ENCODE measurements at places on chromosomes 2 and 18.
A peak's percentile ranks its signal among the peaks of the same experiment; 100 is the strongest.

DNA sequence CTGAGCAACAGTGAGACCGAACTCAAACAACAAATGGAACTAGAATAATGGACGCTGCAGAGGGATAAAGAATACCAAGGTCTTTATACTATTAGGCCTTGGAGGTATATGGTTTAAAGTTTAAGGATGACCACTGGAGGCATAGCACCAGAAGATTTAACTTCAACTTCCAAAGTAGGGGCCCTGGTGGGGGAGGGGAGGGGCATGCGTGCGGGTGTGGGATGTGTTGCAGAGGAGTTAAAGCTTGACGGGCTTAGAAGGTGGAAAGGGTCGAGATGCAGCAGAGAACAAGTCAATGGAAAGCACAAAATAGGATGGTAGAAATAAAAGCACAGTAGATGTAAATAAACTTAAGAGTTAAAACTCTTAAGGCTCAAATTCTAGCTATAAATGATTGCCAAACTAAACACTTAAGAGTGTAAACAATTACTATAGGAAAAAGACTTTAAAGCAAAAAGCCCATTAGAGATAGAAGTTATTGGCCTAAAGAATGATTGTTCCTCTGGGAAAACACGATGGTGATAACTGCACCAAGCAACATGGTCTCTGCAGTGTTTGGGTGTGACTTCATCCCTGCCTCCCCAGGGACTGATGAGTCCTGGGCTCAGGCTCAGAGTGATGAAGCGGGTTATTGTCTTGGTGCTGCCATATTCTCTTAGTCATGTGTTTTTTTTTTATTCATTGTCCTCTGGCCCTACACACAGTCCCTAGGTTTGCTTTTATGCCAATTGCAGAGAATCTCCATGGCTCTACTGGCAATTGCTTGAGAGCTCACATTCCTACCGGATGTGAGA is 13.0 kb downstream of the RRM2 start:
- H3K27ac ChIP-seq = peak overlapping the region; percentile 12
- H3K4me3 ChIP-seq = no peak overlapping the region
- H3K4me1 ChIP-seq = peaks cover 14% of the 10 kb centered on the region
- no peak for DNase-seq
- H3K36me3 ChIP-seq = peaks cover 46% of the 10 kb centered on the region

DNA sequence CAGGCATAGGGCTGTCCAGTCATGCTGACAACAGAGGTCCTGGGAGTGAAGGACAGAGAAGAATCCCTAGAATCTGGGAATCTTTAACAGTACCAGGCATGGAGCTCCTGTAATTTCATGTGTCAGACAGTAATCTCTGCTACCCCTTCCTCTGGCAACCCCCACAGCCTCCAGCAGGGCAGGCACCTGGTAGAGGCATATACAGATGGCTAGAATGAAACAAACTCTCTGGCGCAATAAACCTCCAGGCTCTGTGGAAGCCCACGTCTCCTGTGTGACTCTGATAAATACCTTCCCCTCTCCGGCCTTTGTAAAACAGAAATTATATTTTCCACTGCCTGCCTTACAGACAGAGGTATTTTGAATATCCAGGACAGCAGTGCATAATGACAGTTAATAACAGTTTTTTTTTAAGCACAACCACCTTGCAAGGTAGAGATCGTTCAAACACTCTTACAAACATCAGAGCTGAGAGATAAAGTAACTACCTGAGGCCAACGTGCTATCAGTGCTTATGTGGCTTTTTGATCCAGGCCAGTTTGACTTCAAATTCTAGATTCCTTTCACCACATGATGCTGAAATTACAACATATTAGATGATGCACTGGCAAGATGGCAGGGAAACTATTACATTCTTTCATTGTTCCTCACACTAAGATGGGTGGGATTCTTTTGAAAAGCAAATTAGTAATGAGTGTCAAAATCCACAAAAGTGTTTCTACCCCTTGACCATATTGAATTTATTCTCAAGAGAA is 47.7 kb upstream of the TMEM247 start:
- no peak overlapping the region for H3K4me3 ChIP-seq
- no peaks in the 10 kb centered on the region for H3K27me3 ChIP-seq
- DNase-seq = no peak

GRCh38 chr2:46935071-46935470 is 19.5 kb upstream of the MCFD2 start:
- H3K27ac ChIP-seq = no peak overlapping the region
- peaks cover 13% of the 10 kb centered on the region for H3K36me3 ChIP-seq
- no peaks in the 10 kb centered on the region for H3K27me3 ChIP-seq
- H3K4me1 ChIP-seq = peaks cover 10% of the 10 kb centered on the region
- DNase-seq = no peak

DNA sequence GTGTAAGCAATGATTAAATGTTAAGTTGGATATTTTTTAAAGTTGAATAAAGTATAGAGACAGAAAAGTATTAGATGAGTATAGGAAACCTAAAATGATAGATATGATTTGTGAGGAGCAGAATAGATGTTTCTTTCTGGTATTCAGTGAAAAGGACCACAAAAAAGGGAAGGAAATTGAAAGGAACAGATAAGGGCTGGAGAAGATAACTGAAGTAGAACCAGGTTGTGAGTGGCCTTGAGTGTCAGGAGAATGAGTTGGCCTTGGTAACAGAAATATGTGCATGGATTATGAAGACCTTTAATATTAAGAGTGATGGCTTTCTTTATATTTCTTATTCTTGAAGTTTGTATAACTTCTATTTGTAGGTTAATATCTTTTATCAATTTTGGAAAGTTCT is 543.5 kb downstream of the METTL4 start:
- no peak for DNase-seq
- no peaks in the 10 kb centered on the region for H3K27me3 ChIP-seq
- H3K27ac ChIP-seq = no peak overlapping the region
- H3K4me1 ChIP-seq = peaks cover 1% of the 10 kb centered on the region

- H3K27ac ChIP-seq = no peak overlapping the region
- H3K4me3 ChIP-seq = no peak overlapping the region
- H3K27me3 ChIP-seq = no peaks in the 10 kb centered on the region
- no peak for DNase-seq
- H3K4me1 ChIP-seq = no peaks in the 10 kb centered on the region
Observed at GRCh38 chr2:236614551-236614950, 44.9 kb downstream of the ACKR3 start.

GRCh38 chr2:148643421-148643820 is 1.1 kb upstream of the EPC2 start:
- peak overlapping the region; percentile 95 for H3K4me3 ChIP-seq
- peaks cover 22% of the 10 kb centered on the region for H3K4me1 ChIP-seq
- H3K36me3 ChIP-seq = peaks cover 7% of the 10 kb centered on the region
- peak overlapping the region; percentile 96 for H3K27ac ChIP-seq
- no peak for DNase-seq
- peaks cover 6% of the 10 kb centered on the region for H3K27me3 ChIP-seq

- H3K27ac ChIP-seq = no peak overlapping the region
- H3K27me3 ChIP-seq = no peaks in the 10 kb centered on the region
- peaks cover 46% of the 10 kb centered on the region for H3K4me1 ChIP-seq
- no peak for DNase-seq
Observed at GRCh38 chr2:97907369-97908100, 88.2 kb downstream of the TMEM131 start.

DNA sequence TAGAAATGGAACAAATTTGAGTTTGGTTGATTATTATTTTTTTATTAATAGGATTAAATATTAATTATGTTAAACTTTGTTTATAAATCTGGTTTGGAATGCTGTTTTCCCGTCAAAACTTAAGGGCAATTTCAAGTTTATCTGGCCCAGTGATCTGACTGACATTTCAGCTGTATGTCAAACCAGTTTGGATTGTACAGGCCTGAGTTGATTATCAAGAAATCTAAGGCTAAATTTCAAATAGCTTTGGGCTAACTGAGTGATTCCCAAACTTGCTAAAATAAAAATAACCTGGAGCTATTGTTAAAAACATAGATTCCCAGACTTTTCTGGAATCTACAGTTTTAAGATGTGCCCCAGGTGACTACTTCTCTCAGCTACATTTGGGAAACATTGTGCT is 65.9 kb upstream of the SPOPL start:
- H3K36me3 ChIP-seq = no peaks in the 10 kb centered on the region
- no peak overlapping the region for H3K27ac ChIP-seq
- DNase-seq = no peak
- H3K27me3 ChIP-seq = no peaks in the 10 kb centered on the region

GRCh38 chr2:709138-709765 is 32.0 kb upstream of the TMEM18 start:
- H3K27me3 ChIP-seq = peaks cover 33% of the 10 kb centered on the region
- no peaks in the 10 kb centered on the region for H3K4me1 ChIP-seq
- no peak overlapping the region for H3K27ac ChIP-seq
- H3K36me3 ChIP-seq = no peaks in the 10 kb centered on the region
- H3K4me3 ChIP-seq = no peak overlapping the region

DNA sequence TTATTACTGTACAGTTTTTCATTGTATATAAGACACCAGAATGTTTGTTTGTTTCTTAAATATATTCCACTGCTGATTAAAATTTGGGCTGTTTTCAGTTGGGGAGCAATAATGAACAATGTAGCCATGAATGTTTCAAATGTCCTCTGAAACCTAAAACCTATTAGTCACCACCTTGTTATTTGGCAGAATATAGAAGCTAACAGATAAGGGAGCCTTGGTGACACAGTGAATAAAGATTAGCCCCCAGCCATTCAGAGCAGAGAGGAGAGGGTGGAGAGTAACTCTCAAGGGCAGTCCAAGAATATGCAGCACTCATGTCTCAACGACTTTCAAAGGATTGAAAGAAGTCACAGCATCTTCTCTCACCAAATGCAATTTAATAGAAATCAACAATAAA is 43.1 kb upstream of the ATP8B1 start:
- DNase-seq = no peak
- H3K27ac ChIP-seq = no peak overlapping the region
- H3K36me3 ChIP-seq = no peaks in the 10 kb centered on the region
- no peak overlapping the region for H3K4me3 ChIP-seq

- H3K4me3 ChIP-seq = no peak overlapping the region
- H3K36me3 ChIP-seq = no peaks in the 10 kb centered on the region
- H3K4me1 ChIP-seq = no peaks in the 10 kb centered on the region
- H3K27me3 ChIP-seq = peaks cover 1% of the 10 kb centered on the region
Observed at GRCh38 chr2:152483276-152484063, 148.5 kb downstream of the FMNL2 start.

DNA sequence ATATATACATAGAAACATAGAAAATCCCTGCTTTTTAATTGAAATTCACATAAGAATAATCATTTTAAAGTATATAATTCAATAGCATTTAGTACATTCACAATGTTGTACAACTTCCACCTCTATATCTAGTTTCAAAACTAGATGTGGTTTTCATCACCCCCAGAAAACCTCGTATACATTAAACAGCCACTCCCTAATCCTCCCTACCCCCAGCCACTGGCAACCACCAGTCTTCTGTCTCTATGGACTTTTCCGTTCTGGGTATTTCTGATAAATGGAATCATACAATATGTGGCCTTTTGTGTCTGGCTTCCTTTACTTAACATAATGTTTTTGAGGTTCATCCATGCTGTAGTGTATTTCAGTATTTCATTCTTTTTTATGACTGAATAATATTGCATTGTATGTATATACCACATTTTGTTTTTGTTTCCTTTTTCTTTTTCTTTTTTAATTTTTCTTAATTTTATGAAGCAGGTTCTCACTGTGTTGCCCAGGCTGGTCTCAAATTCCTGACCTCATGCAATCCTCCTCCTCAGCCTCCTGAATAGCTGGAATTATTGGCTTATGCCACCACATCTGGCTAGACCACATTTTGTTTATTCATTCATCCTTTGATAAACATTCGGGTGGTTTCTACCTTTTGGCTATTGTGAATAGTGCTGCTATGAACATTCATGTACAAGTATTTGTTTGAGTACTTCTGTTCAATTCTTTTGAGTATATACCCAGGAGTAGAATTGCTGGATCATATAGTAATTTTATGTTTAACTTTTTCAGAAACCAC is 50.6 kb upstream of the RNF152 start:
- H3K27ac ChIP-seq = no peak overlapping the region
- H3K4me1 ChIP-seq = peaks cover 11% of the 10 kb centered on the region
- DNase-seq = no peak
- H3K36me3 ChIP-seq = no peaks in the 10 kb centered on the region

DNA sequence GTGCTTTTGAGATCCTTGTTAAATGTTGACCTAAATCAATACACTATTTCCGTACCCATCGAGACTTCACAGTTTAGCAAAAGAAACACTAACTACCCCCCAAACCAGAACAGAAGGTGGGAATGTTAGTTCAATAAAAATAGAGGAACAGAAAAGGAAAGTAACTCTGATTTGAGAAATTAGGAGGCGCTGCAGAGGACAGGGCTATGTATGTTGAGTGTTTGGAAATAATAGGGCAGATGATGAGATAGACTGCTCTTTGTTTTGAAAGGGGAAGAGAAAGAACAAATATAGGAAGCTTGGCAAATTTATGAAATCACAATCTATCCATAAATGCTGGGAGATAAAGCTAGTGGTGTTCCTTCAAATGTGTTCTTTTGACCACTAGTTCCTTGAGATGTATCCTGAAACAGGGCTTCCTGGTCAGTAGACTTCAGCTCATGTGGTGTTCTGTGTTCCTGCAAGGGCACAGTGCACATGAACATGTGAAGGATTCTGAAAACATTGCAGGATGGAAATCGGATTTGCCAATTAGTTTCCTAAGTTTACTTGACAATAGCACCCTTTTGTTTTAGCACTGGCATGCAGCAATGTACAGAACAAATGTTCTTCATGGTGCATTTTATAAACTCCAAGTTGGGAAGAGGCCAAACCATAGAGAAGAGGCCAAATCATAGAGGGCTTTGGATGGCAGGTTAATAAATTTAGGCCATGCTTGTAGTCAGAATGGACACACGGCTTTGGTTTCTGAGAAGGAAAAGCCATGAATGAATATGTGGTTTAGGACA is 39.8 kb downstream of the RHBDD1 start:
- no peaks in the 10 kb centered on the region for H3K27me3 ChIP-seq
- H3K4me1 ChIP-seq = peaks cover 20% of the 10 kb centered on the region
- H3K27ac ChIP-seq = no peak overlapping the region
- no peak for DNase-seq

DNA sequence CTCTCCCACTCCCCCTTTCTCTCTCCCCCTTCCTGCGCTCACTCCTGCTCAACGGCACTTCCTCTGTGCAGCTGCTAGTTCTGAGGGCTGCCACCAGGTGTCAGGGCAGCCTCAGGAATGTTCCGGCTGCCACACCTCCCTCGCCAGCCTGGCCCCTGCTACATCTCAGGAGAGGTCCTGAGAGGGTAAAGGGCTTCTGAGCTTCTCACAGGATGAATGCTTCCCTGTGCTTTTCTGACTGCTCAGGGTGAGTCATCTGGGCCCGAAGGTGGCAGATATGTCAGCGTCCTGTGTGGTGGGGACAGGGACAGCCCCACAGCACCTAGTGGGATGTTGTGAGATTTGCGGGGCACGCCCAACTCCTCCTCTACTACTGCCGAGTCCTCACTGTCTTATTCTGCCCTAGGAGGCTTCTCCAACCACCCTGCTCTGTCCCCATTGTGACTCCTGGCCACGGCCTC is 49.0 kb downstream of the PLEKHB2 start:
- H3K36me3 ChIP-seq = peaks cover 14% of the 10 kb centered on the region
- peaks cover 5% of the 10 kb centered on the region for H3K27me3 ChIP-seq
- DNase-seq = peak; percentile 50

- no peaks in the 10 kb centered on the region for H3K4me1 ChIP-seq
- DNase-seq = no peak
- no peak overlapping the region for H3K4me3 ChIP-seq
- H3K27me3 ChIP-seq = peaks cover 14% of the 10 kb centered on the region
- no peak overlapping the region for H3K27ac ChIP-seq
Observed at GRCh38 chr2:216317831-216318520, 54.3 kb downstream of the MARCHF4 start.
